ENCODE measurements at places on chromosomes 6 and 20.

GRCh38 chr20:43942667-43943285 lies 28.1 kb downstream of the TOX2 start:
- peak; percentile 73 for DNase-seq
- peak overlapping the region; percentile 58 for H3K4me3 ChIP-seq
- no peaks in the 10 kb centered on the region for H3K27me3 ChIP-seq
- H3K36me3 ChIP-seq, result no peaks in the 10 kb centered on the region
- H3K4me1 ChIP-seq, result peaks cover 74% of the 10 kb centered on the region
- peak overlapping the region; percentile 95 for H3K27ac ChIP-seq

- H3K27me3 ChIP-seq, result no peaks in the 10 kb centered on the region
- H3K4me3 ChIP-seq, result no peak overlapping the region
- no peak for DNase-seq
- no peaks in the 10 kb centered on the region for H3K4me1 ChIP-seq
- no peaks in the 10 kb centered on the region for H3K36me3 ChIP-seq
- no peak overlapping the region for H3K27ac ChIP-seq
Observed at GRCh38 chr6:128421788-128422187, 98.6 kb downstream of the PTPRK start.

DNA sequence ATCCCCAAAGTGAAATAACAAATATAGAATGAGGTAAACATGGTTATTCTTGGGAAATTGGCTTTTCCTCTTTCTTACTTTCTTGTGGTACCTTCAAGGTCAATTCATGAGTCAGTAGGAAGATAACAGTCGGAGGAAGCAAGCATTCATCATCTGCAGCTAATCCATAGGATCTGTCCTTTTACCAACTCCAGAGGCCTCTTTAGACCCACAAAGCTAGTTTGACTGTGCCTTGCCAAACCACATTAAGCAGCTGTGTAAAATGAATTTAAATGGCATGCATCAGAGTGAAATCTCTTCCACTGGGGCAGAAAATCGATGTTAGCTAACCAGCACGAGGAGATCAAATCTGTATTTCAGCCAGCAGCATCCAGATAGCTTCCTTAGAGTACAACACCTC lies 171.3 kb downstream of the TMEM242 start:
- H3K36me3 ChIP-seq, result peaks cover 79% of the 10 kb centered on the region
- H3K27me3 ChIP-seq, result no peaks in the 10 kb centered on the region
- DNase-seq, result no peak
- H3K27ac ChIP-seq, result no peak overlapping the region

DNA sequence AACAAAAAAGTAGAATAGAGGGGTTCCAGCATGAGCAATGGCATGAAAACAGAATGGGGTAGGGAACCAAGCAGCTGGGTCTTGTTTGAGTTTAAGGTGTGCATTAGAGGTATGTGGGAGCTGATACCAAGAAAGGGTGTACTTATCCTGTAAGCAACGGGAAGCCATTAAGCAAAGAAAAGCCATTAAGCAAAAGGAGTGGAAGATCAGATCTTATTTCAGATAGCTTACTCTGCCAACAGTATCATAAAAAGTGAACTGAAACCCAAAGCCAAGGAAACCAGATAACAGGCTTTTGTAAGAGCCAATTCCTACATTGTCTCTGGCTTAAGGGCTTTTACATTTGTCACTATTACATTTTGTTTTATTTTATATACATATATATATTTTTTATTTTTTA lies 21.3 kb upstream of the BEND6 start:
- no peaks in the 10 kb centered on the region for H3K27me3 ChIP-seq
- no peaks in the 10 kb centered on the region for H3K36me3 ChIP-seq
- H3K4me3 ChIP-seq, result no peak overlapping the region
- H3K4me1 ChIP-seq, result peaks cover 14% of the 10 kb centered on the region
- no peak overlapping the region for H3K27ac ChIP-seq

DNA sequence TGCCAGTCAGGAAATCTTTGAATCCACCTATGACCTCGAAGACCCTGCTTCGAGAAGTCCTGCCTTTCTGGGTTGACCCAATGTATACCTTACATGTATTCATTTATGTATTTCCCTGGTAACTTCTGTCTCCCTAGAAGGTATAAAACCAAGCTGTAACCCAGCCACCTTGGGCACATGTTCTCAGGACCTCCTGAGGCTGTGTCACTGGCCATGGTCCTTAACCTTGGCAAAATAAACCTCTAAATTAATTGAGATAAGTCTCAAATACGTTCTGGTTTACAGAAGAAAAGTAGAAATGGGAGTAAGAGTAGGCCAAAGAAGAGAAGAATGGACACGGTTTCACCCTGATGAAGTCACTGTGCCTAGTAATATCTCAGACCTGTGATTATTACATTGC lies 30.0 kb upstream of the PPP1R3G start:
- H3K4me3 ChIP-seq, result no peak overlapping the region
- H3K36me3 ChIP-seq, result no peaks in the 10 kb centered on the region
- no peaks in the 10 kb centered on the region for H3K27me3 ChIP-seq
- H3K27ac ChIP-seq, result no peak overlapping the region
- peaks cover 6% of the 10 kb centered on the region for H3K4me1 ChIP-seq

- no peak overlapping the region for H3K4me3 ChIP-seq
- no peaks in the 10 kb centered on the region for H3K27me3 ChIP-seq
- H3K4me1 ChIP-seq, result no peaks in the 10 kb centered on the region
- H3K36me3 ChIP-seq, result no peaks in the 10 kb centered on the region
Observed at GRCh38 chr6:55014321-55015088, 159.8 kb upstream of the HCRTR2 start.

GRCh38 chr6:165972139-165972802 lies 195.4 kb downstream of the TBXT start:
- H3K27ac ChIP-seq, result no peak overlapping the region
- no peak overlapping the region for H3K4me3 ChIP-seq
- no peak for DNase-seq
- H3K27me3 ChIP-seq, result no peaks in the 10 kb centered on the region
- H3K4me1 ChIP-seq, result no peaks in the 10 kb centered on the region

DNA sequence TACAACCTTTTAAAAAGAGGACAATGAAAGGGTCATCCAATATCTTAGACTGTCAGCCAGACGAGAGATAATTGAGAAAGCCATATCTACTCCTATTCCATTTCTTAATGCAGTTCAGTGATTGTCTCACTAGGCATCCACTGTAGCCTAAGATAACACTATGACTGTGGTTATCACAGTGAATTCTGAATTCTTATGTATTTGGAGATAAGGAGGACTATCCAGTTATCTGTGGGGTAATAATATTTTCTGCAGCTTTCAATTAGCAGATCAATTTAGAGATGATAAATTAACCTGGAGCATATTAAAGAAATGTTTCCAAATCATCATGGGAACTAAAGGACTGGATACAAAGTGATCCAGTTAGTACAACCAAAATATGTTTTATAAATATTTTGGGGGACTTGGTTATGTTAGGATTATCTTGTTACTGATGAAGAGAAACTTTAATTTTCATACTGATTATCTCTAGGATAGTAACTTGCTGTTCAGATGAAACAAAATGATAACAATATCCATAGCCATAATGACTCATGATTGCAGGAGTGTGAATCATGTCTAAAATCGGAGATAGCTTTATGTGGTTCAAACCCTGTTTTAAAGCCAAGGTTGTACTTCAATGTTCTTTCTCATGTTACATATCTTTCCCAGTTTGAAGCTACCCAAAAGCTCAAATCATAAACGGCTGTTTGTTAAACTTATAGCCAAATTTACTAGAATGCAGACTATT lies 1152.0 kb downstream of the HACE1 start:
- no peaks in the 10 kb centered on the region for H3K36me3 ChIP-seq
- no peaks in the 10 kb centered on the region for H3K27me3 ChIP-seq
- H3K4me1 ChIP-seq, result no peaks in the 10 kb centered on the region
- no peak overlapping the region for H3K4me3 ChIP-seq
- no peak for DNase-seq

- H3K27me3 ChIP-seq, result no peaks in the 10 kb centered on the region
- H3K4me3 ChIP-seq, result no peak overlapping the region
- H3K36me3 ChIP-seq, result no peaks in the 10 kb centered on the region
- no peaks in the 10 kb centered on the region for H3K4me1 ChIP-seq
- DNase-seq, result no peak
Observed at GRCh38 chr6:83226517-83226916, 33.4 kb downstream of the RWDD2A start.

GRCh38 chr20:48831718-48832404 lies 4.1 kb upstream of the PREX1 start:
- H3K27me3 ChIP-seq, result no peaks in the 10 kb centered on the region
- H3K27ac ChIP-seq, result peak overlapping the region; percentile 81
- DNase-seq, result peak; percentile 31
- H3K36me3 ChIP-seq, result no peaks in the 10 kb centered on the region
- H3K4me1 ChIP-seq, result peaks cover 43% of the 10 kb centered on the region

GRCh38 chr6:379410-380181 lies 12.0 kb upstream of the IRF4 start:
- H3K4me1 ChIP-seq, result peaks cover 24% of the 10 kb centered on the region
- no peaks in the 10 kb centered on the region for H3K36me3 ChIP-seq
- no peak overlapping the region for H3K27ac ChIP-seq
- peaks cover 13% of the 10 kb centered on the region for H3K27me3 ChIP-seq
- no peak for DNase-seq

GRCh38 chr6:16688436-16688835 lies 72.8 kb downstream of the ATXN1 start:
- no peak overlapping the region for H3K27ac ChIP-seq
- H3K4me3 ChIP-seq, result no peak overlapping the region
- peaks cover 66% of the 10 kb centered on the region for H3K4me1 ChIP-seq
- H3K27me3 ChIP-seq, result no peaks in the 10 kb centered on the region
- no peaks in the 10 kb centered on the region for H3K36me3 ChIP-seq

DNA sequence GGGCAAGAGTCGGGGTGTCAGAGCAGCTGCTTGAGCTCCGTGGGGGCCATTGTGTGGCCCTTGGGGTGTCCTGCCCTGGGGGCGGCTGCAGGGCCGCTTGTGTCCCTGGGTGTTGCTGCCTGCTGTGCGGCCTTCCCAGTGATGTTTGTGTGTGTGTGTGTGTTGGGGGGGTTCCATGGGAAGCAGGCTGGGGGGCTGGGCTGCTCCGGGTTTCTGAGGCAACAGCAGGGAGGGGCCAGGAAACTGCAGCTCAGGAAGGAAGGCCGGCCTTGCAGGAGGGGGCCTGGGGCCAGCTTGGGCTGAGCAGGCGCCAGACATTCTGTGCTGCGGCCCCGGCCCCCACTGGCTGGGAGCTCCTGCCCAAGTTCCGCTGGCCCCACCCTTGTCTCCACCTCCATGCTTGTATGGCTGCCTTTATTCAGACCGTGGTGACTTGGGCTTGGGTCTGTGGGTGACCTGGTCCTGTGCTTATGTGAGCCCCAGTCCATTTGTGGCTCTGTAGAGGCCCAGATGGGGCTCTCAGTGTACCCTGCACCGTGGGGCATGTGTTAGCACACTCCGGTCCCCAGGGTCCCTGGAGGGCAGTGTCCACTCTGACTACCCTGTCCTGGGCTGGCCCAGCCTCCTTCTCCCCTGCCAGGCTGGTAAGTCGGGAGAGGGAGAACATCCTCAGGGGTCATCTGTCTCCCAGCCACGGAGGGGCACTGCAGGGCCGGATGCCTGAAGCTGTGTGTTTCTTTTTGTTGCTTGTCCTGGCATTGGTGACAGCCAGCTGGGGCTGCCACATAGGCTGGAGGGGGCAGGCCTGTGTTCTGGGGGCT lies 4.6 kb upstream of the SOX18 start:
- H3K27me3 ChIP-seq, result peaks cover 10% of the 10 kb centered on the region
- H3K4me3 ChIP-seq, result no peak overlapping the region
- H3K27ac ChIP-seq, result no peak overlapping the region
- H3K36me3 ChIP-seq, result no peaks in the 10 kb centered on the region
- peaks cover 14% of the 10 kb centered on the region for H3K4me1 ChIP-seq

DNA sequence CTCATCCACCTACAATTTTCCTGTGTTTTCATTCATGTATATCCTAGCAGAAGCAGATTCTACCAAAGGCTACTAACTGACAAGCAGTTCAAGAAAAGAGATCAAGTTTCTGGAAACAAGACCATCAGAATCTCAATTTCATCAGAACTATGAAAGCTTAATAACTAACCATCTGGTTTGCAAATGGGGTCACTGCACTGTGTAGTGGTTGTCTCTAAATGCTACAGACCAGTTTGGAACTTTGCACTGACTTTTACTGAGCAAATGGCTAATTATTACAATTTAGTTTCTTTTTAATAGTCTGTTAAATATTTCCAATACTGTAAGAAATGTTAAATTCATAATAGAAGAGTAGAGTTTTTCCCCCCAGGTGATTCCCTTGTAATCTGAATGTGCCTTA lies 64.5 kb downstream of the REPS1 start:
- no peak for DNase-seq
- no peak overlapping the region for H3K27ac ChIP-seq
- no peak overlapping the region for H3K4me3 ChIP-seq
- H3K4me1 ChIP-seq, result no peaks in the 10 kb centered on the region
- H3K27me3 ChIP-seq, result no peaks in the 10 kb centered on the region

- H3K27me3 ChIP-seq, result peaks cover 42% of the 10 kb centered on the region
- H3K36me3 ChIP-seq, result no peaks in the 10 kb centered on the region
- no peak overlapping the region for H3K27ac ChIP-seq
- DNase-seq, result no peak
- no peak overlapping the region for H3K4me3 ChIP-seq
Observed at GRCh38 chr20:17223553-17223952, 3.3 kb upstream of the PCSK2 start.

- H3K36me3 ChIP-seq, result no peaks in the 10 kb centered on the region
- no peaks in the 10 kb centered on the region for H3K4me1 ChIP-seq
- DNase-seq, result no peak
- H3K4me3 ChIP-seq, result no peak overlapping the region
Observed at GRCh38 chr20:55919319-55919718, 86.0 kb downstream of the CBLN4 start.

DNA sequence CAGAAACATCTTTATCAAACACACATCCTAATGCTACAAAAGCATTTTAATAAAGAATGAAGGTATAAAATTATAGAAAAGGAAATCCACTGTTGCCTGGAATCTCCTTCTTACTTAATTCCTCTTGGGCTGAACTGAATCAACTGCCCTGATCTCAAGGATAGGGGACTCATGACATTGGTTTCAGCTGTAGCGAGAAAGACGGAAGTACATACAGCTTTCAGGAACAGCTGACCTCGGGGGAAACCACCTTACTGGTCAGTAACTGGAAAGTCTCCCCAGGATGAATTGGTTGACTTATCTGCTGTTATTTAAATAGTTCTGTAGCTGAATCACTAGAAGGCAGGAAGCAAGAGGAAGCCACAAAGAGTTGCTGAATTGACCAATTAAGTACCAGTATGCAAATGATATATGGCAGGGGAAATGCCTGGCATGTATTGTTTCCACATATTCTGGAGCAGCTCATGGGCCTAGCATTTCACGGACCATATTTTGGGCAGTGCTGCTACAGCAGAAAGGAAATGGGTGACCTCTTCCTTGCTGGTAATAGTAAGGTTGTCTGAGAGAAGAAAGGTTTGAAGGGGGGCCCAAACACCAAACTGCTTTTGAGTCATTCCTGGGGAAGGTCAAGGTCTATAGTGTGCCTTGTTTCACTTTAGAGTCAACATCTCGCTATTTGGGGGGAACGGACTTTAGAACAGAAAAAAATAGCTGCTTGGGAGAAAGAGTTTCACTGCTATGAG lies 43.7 kb upstream of the MAP7 start:
- H3K27me3 ChIP-seq, result no peaks in the 10 kb centered on the region
- H3K4me3 ChIP-seq, result no peak overlapping the region
- peak; percentile 100 for DNase-seq
- peaks cover 26% of the 10 kb centered on the region for H3K4me1 ChIP-seq
- H3K27ac ChIP-seq, result peak overlapping the region; percentile 87

Data from CD14-positive monocyte (primary cell).